ENCODE measurements at places on chromosomes 4 and X. TPM values are rescaled to one million over a fixed set of nuclear protein-coding genes. Genes with fewer than 3 reads are reported as not detected.

The SEC24D gene
- 65.5 TPM for total RNA-seq

The PRPS1 gene
- total RNA-seq = 39.5 TPM

The FAM47A gene
- not detected for total RNA-seq

The GPR119 gene
- not detected for total RNA-seq

The PPEF1 gene
- total RNA-seq = not detected

The CFAP299 gene
- 0.34 TPM for total RNA-seq

The SPANXA1 gene
- total RNA-seq = not detected

The NPY2R gene
- total RNA-seq = not detected

The ABRAXAS1 gene
- 24.5 TPM for total RNA-seq

The RAI2 gene
- total RNA-seq = 2.2 TPM

DNA sequence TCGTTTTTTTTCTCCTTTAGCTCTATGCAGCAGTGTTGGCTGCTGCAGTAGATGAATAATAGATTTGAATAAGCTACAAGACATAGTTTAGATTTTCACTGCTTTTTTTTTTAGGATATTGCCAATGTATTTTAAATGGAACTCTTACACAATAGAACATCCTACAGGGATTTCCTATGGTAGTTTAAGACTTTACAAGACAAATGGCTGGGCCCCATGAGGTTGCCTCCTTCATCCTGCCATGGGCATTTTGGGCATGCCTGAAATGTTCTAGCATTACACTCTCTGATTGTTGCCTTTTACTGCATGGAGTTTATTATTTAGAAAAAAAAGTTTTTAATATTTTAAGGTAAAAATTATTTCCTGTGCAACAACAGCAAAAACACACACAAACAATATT is 74.5 kb downstream of the MID1 start:
- no peak for DNase-seq

- no peak for DNase-seq
These were observed 78.3 kb upstream of the IL2 start for GRCh38 chr4:122534776-122535175.

GRCh38 chr4:149173241-149174013 is 642.2 kb downstream of the IQCM start:
- DNase-seq = no peak

- no peak for DNase-seq
These were observed 50.6 kb upstream of the RAPGEF2 start for GRCh38 chr4:159052315-159052714.

DNA sequence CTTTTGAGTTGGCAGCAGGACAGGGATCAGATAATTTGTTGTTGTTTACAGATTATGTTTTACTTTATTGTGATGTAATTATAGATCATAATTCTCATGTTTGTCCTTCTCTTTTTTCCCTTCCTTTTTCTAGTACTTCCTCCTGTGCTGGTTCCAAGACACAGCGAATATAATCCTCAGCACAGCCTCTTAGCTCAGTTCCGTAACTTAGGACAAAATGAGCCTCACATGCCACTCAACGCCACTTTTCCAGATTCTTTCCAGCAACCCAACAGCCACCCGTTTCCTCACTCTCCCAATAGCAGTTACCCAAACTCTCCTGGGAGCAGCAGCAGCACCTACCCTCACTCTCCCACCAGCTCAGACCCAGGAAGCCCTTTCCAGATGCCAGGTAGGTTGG is 58.0 kb downstream of the SMAD1 start:
- no peak for DNase-seq

DNA sequence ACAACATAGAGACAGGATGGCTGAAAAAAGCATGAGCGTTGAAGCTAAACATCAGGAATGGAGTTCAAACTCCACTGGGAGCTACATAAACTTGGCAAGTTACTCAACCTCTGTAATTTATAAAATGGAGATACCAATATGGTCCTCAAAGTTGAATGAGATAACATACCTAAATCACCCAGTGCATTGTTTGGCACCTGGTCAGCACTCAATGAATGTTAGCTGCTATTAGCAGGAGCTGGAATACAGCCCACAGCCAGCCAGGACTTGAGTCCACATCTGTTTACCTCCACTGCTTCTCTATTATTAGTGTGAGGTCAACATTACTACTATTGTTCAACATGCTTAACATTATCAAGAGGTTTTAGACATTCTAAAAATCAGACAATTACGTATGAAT is 97.9 kb downstream of the NR3C2 start:
- peak; percentile 62 for DNase-seq

DNA sequence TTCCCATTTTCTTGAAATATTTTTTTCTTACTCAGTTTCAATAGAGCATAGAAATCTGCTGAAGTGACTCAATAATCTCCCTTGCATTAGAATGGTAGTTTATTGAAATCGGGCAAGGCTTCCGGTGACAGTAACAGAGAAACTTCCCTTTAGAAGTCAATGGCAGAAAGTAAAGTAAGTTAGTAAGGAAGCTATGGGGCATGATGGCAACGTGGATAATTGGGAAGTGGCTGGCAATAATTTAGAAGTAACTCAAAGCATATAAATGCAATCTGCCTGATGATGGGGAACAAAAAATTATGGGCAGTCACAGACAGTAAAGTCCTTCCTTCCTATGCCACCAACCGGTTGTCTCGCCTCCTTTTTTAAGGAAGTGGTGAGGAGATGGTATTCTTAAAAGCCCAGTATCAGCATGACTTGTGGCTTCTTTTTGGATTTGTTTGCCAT is 7.6 kb downstream of the CYBB start:
- DNase-seq = no peak

DNA sequence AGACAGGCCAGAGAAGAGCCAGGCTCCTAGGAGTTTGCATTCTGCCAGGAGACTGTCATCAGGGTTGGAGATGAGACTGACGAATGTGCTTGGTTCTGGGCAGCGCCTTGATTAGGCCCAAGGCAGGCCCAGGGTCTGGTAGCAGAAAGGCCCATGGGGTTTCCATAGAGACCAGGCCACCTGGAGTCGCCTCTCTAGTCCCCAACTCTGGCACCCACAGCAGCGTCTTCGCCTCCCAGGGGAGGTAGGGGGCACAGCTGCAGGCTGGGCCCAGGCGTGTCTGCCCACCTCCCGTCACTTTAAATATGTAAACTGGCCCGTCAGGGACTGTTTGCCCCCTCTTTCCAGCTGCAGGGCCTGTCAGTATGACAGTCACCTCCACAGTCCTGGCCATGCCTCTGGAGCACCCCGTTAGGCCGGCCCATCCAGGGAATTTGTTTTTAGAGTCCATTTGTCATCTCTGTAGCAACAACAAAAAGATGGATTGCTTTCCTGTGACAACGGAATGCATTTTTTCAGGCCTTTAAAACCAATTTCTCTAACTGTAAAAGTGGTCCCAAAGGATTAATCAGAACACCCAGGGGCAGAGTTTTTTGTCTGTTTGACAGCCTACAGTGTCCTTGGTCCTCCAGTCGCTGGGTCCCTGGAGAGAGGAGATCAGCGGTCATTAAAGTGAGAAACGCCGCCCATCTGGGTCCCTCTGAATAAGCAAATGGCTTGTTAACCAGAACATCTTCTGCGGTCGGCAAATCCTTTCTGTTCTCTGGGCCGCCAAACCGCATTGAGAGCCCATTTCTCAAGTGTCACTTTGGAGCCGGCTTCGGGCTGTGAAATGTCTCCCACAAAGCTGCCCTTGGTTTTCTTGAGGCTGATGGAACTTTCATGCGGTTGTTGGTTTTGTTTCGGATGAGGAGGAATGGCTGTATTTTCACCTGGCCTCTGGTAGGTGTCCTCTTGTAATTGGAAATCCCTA is 153.0 kb upstream of the PSAPL1 start:
- no peak for DNase-seq

GRCh38 chrX:103941201-103941975 is 21.0 kb upstream of the TMSB15B start:
- peak; percentile 63 for DNase-seq

DNA sequence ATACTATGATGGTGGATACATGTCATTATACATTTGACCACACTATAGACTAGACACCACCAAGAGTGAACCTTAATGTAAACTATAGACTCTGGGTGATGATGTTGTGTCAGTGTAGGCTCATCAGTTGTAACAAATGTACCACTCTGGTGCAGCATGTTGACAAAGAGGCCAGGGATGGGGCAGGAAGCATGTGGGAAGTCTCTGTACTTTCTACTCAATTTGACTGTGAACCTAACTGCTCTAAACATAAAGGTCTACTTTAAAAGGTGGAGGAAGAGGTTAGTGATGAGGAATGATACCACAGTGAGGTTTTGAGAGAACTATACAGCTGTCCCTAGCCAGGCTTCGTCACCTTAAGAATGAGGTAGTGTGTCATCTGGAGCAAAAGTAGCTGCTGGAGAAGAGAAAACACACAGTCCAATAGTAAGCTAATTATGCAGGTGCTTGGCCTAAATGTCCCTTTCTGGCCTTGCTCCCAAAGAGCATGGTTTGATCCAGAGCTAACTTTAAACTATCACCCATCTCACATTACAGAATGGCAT is 38.4 kb downstream of the GRSF1 start:
- no peak for DNase-seq

DNA sequence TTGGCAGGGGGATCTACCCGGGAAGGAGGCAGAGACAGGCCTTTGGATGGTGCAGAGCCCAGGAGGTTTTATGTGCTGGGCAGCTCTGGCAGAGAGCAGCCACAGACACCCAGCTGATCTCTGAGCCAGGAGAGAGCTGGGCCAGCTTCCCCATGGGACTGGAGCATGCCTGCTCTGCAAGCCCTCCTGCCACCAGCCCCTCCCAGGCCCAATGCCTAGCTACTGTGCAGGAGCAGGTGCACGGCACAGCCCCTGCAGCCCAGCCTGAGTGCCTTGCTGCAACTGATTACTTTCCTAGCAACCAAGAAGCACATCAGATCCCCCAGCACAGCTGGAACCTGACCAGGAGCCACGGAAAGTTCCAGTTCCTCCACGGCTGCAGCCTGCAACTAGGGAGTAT is 57.8 kb upstream of the BEND2 start:
- DNase-seq = no peak

DNA sequence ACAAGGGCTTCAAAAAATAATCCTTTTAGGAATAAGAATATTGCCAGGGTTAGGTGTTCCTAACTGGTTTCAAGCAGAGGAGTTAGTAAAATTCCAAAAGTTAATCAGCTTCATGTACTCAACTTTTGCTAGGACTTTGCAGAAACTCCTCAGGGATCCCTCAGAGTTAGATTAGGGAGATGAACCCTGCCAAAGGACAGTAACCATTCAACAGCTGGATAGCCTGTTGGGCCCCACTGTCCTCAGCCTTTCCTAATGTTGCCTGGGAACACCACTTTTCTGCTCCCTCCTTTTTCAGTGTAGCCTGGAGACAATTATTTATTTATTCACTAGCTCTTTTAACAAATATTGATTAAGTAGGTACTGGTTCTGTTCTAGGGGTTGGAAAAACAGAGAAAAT is 53.8 kb downstream of the NFKB1 start:
- no peak for DNase-seq

- DNase-seq = no peak
These were observed 1.8 kb upstream of the NAA15 start for GRCh38 chr4:139299536-139299935.

- no peak for DNase-seq
These were observed 565.8 kb upstream of the SPANXN1 start for GRCh38 chrX:144681501-144681900.

- DNase-seq = no peak
These were observed 624 bp downstream of the BEX5 start for GRCh38 chrX:102154900-102155805.

DNA sequence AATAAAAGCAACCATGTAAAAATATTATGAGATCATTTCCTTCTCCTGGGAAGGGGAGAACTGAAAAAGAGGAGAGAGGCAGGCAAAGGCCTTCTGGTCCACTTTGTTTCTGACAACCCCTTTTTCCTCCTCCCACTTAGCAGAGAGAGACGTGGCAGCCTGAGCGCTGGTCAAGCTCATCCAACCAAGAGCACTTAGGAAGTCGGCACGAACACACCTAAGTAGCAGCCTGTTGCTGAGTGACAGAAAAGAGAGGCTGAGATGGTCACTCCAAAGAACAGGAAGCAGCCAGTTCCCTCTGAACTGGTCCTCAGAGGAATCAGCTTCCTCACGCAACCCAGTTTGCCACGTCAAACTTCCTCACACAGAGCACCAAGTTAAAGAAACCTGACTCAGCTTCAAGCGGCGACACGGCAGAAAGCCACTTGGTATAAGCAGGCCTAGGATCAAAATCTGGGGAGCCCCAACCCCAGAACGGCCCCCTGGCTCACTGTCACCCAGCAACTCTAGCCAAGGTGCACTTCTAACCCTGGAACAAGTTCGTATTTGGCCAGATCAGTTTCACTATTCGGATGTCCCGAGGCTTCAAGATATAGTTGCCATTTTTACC is 861 bp downstream of the SEC24D start:
- DNase-seq = peak; percentile 91

- no peak for DNase-seq
These were observed 80.5 kb upstream of the HELT start for GRCh38 chr4:184937745-184938144.

DNA sequence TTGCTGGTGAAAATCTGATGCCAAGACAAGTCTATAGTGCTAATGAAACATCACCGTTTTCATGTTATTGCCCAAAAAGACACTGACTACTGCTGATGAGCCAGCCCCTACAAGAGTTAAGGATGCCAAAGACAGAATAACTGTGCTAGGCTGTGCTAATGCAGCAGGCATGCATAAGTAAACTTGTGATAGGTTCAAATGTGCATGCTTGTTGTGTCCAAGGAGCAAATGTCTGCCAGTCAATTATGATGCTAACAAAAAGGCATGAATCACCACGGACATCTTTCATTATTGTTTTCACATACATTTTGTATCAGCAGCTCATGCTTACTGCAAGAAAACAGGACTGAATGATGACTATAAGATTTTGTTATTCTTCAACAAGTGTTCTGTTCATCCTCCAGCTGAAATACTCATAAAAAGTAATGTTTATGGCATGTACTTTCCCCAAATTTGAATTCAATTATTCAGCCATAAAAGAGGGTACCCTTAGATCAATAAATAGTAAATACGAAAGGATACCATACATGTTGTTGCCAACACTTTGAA is 306.9 kb upstream of the ARSJ start:
- DNase-seq = no peak

Measured in dermis blood vessel endothelial cell (primary cell).